ENCODE measurements at places on chromosomes 1 and 21.

GRCh38 chr1:89201106-89201794 lies 2.5 kb upstream of the GBP4 start:
- no peak for DNase-seq

- peak; percentile 52 for DNase-seq
Measured at GRCh38 chr1:226100436-226101391, 38.2 kb downstream of the H3-3A start.

DNA sequence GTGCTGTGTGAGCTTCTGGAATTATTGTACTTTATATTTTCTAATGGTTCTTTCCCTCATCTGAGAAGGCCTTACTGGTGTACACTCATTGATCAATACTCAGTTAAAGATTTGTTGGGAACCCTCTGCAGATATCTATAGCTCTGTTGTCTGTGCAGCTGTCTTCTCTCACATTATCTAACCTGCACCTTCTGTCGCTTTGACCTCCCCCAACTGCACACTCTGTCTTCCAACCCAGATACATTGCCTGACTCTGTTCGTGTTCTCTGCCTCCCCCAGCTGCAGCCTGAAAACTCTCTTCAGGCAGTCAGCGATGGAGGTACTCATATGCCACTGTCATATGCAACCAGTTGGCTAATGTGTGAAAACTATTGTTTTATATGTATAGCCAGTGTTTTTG lies 334.3 kb downstream of the NCAM2 start:
- DNase-seq: no peak

- no peak for DNase-seq
Measured at GRCh38 chr1:28343405-28343804, 14.6 kb downstream of the MED18 start.

GRCh38 chr1:230760360-230760827 lies 13.2 kb downstream of the CAPN9 start:
- DNase-seq: no peak

- peak; percentile 82 for DNase-seq
Measured at GRCh38 chr21:43355925-43356289, 71.0 kb downstream of the SIK1 start.

- DNase-seq: no peak
Measured at GRCh38 chr1:60487565-60488345, 414.2 kb upstream of the C1orf87 start.

GRCh38 chr1:220221670-220222069 lies 50.6 kb downstream of the RAB3GAP2 start:
- no peak for DNase-seq

- no peak for DNase-seq
Measured at GRCh38 chr1:66437136-66437401, 96.9 kb upstream of the SGIP1 start.

DNA sequence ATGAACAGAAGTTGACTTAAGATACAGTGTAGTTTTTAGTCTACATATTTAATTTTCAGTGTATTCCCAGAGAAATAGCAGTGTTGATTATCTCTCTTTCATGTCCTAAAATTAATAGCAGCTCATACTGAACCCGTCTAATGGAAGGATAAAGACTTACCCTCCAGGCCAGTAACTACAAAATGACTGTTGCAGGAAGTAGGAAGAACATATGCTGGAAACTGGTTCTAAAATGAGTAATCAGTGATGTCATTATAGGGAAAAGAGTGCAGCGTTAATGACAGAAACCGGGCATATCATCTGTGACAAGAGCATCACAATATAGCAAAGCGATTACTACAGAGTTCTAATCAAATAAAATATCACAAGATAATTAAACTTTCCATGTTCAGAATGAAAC lies 385.5 kb downstream of the SMYD3 start:
- no peak for DNase-seq

DNA sequence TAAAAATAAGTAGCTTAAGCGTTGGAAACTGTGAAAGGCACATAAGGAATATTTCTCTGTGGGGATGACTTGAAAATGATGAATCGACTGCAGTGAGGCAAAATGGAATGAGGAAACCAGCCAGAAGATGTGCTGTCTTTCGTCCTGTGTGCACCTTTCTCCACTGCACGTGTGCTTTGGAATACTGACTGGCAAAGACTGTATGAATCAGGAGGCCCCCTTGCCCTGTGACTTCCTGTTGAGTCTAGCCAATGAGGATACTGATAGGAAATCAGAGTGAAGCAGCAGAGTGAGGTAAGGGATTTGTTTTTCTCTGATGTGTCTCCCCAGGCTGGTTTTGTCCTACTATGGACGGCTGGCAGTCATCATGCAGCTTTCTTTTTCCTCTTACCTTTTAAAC lies 118.2 kb upstream of the ADGRL4 start:
- DNase-seq: no peak

- DNase-seq: no peak
Measured at GRCh38 chr1:68481041-68481440, 15.8 kb downstream of the DEPDC1 start.

GRCh38 chr1:7345516-7345915 lies 425.6 kb upstream of the VAMP3 start:
- DNase-seq: no peak

- DNase-seq: no peak
Measured at GRCh38 chr1:24417681-24418080, 2.1 kb downstream of the NIPAL3 start.

GRCh38 chr1:42006093-42006492 lies 87.4 kb upstream of the HIVEP3 start:
- no peak for DNase-seq

DNA sequence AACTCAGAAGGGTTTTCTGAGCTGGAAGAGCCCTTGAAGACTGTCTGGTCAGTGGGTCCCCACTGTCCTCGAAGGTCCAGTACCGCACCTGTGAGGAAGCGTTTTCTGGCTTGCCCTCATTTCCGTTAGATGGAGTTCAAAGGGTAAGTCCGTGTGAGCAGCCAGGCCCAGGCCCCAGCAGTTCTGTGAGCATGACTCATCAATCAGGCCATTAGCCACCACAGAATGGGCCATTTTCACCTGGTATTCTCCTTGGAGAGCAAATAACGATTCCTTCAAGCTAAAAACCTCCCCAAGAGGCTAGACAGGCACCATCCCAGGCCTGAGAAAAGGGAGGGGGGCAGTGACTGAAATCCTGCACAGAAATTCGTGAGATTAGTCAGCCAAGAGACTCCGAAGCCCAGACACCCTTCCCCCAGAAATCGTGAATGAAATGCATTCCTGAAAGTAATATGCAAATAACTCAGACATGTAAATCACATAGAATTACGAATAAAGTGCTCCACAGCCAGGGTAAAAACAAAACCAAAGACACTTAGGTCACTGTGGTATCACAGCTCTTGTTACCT lies 66.0 kb downstream of the BCAR3 start:
- peak; percentile 85 for DNase-seq

GRCh38 chr1:166822385-166822784 lies 16.9 kb upstream of the POGK start:
- DNase-seq: no peak

GRCh38 chr1:17755120-17755519 lies at the start of gene ACTL8:
TSS of gene ACTL8 (plus strand) at chr1:17755333. CDS start at chr1:17823009, 67,676 bp downstream.
- DNase-seq: no peak

DNA sequence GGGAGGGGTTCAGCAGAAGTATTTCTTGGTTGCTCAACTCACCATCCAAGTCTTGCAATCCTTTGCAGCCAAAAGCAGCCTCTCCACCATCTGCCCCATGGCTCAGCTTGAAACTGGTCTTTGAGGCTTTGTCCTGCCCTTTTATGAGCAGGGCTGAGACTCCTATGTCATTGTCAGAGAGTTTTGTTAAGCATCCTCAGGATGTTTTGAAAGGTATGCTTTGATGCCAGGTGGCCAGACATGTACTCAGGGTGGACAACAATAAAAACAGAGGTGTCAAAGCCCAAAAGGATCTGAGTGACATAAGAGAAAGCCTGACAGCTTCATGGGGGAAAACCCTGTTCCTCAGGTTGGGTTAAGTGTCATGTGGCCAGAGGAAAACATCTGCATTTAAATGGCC lies 310.5 kb downstream of the PRDM2 start:
- DNase-seq: no peak

DNA sequence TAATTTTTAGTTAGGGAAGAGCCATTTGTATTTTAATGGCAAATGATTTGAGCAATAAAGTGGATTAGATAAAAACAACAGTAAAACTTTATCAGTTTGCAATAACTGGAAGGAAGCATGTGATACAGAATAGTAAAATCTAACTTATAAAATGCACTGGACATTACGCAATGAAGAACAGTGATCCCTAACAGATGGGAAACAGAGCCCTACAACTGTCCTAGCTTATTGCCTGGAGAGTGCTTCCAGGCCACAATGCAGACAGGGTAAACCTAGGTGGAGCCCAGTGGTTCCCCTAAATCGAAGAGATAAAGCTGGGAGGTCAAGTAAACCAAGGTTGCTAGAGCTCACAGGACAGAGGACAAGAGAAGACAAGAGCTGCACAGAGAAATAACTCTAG lies 7.0 kb downstream of the OMA1 start:
- no peak for DNase-seq

DNA sequence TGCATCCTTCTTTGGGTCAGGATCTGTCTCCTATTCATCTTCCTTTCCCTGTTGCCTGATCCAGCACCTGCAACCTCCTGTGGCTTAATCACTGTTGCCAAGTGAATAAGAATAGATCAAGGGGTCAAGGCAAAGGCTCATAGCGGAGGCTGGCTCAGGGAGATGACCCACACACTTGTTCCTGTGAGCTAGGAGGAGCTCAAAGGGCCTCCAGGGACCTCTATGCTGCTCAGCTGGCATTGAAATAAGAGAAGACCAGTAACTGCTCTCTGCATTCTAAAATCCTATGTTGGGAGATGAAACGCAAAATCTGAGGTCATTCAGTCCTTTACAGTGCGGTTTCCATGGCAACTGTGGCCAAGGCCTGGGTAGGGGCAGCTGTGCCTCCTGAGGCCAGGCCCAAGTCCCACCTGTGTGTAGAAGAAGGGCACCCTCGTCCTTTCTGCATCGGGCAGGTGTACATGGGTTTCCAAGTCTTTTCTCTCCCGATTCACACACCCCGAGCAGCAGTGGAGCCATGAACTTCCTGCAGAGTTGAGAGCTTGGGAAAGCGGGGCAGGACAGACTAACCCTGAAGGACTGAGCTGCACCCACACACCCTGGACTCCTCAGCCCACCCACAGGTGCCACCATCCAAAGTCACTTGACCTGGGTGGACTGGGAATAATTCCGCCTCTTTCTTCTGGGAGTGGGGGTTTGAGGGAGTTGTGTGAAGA lies 27.8 kb upstream of the STUM start:
- DNase-seq: no peak

- no peak for DNase-seq
Measured at GRCh38 chr1:241355311-241356010, 1.5 kb downstream of the RGS7 start.
